Keratinocyte (primary cell): ENCODE measurements at places on chromosomes 6 and 20. TPM values are rescaled to one million over a fixed set of nuclear protein-coding genes. Genes with fewer than 3 reads are reported as not detected.

The CLVS2 gene
- polyA plus RNA-seq = not detected in 3 replicates

The OVOL2 gene
- 3.1 to 5.3 TPM (median 4.3 TPM) in 3 replicates for polyA plus RNA-seq

The DEFB128 gene
- not detected in 3 replicates for polyA plus RNA-seq

The MACROD2 gene
- polyA plus RNA-seq = 0.49 to 0.71 TPM (median 0.52 TPM) in 3 replicates

The L3MBTL1 gene
- polyA plus RNA-seq = 3.1 to 7.7 TPM (median 5.0 TPM) in 3 replicates

The CFAP61 gene
- polyA plus RNA-seq = 0.15 to 0.61 TPM (median 0.25 TPM) in 3 replicates

The RPL10A gene
- 2,190 to 2,462 TPM (median 2,432 TPM) in 3 replicates for polyA plus RNA-seq

The ASIP gene
- not detected in 3 replicates for polyA plus RNA-seq

The C20orf141 gene
- not detected in 3 replicates for polyA plus RNA-seq

The PRSS35 gene
- polyA plus RNA-seq = 0.04 to 0.05 TPM in 2 of 3 replicates, not detected in the other

The C6orf141 gene
- 20.7 to 59.1 TPM (median 51.6 TPM) in 3 replicates for polyA plus RNA-seq

The CLPSL2 gene
- not detected in 3 replicates for polyA plus RNA-seq

DNA sequence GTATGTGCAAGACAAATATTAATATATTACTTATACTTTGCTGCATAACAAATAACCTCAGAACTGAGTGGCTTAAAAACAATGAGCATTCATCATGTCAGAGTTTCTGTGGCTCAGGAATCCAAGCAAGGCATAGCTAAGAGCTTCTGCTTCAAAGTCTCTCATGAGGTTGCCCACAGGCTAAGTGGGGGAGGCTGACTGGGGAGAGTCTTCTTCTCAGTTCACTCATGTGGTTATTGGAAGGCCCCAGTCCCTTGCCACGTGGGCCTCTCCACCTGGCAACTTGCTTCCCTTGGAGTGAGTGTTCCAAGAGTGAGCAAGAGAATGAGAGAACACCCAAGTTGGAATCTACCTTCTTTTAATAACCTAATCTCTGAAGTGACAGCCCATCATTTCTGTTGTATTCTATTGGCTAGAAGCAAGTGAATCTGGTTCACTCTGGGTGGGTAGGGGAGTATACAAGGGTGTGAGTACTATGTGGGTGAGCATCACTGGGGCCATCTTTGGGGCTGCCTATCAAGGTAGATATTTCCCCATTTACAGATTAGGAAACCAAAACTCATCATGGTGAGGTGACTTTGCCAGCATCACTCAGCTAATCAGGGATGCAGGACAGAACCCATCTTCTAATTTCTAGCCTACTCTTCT lies 36.0 kb downstream of the DNAH8 start:
- DNase-seq = no peak

- no peak for DNase-seq
Observed at GRCh38 chr6:122649701-122650100, 39.5 kb downstream of the PKIB start.

- DNase-seq = no peak
Observed at GRCh38 chr20:19511931-19512330, 246.1 kb upstream of the RIN2 start.

DNA sequence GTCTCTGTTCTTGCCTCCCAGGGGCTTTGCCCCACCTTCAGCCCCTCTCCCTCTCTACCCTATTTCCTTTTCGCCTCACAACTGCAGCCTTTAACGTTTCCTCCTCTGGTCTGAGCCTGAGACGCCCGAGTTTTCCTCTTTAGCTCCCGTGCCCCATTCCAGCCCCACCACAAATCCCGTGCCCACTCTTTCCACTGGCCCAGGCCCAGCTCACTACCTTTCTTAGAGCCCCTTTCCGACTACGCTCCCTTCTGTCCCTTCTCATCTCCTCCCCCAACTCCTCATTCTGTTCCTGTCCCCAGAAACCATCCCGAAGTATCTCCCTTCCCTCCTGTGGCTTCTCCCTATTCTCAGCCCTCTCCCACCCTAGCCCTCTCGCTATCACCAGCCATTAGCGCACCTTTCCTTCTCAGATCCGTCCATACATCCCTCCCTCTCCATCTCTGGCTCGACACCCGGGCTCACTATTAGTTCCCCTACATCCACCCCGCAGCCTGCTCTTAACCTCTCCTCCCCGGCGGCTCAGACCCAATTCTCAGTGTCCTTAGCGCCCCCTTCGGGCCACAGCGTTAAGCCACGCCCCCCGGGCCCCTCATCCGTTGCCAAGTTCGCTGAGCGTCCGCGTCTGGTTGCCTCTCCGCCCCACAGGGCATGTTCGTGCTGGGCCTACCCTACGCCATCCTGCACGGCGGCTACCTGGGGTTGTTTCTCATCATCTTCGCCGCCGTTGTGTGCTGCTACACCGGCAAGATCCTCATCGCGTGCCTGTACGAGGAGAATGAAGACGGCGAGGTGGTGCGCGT lies 2.7 kb downstream of the SLC32A1 start:
- no peak for DNase-seq

DNA sequence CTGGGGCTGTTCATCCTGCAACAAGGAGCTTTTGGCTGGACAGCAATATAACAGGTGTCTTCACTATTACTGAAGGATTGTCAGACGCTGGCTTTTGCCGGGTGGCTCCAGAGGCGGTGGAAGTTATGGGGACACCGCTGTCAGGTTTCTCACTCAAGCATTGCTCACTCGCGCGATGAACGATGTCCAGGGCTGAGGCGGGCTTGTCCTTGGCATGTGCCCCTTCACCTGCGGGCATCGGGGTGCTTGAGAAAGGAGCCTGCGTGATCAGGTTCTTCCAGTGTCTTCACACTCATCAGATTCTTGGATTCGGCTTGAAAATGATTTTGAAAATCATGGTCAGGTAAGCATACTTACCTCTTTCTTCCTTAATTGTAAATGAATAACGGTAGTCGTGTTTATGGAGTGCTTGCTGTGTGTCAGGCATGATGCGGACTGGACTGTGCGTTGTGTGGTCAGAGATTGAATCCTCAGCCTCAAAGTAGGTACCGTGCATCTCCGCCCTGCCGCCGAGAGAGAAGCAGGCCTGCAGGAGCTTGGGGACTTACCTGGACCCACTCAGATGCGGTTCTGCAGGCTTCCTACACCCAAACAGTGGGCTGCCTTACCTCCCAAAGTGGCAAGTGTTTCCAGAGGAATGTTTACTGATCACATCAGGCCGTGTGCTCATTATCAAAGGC lies 18.3 kb upstream of the PYGB start:
- no peak for DNase-seq

DNA sequence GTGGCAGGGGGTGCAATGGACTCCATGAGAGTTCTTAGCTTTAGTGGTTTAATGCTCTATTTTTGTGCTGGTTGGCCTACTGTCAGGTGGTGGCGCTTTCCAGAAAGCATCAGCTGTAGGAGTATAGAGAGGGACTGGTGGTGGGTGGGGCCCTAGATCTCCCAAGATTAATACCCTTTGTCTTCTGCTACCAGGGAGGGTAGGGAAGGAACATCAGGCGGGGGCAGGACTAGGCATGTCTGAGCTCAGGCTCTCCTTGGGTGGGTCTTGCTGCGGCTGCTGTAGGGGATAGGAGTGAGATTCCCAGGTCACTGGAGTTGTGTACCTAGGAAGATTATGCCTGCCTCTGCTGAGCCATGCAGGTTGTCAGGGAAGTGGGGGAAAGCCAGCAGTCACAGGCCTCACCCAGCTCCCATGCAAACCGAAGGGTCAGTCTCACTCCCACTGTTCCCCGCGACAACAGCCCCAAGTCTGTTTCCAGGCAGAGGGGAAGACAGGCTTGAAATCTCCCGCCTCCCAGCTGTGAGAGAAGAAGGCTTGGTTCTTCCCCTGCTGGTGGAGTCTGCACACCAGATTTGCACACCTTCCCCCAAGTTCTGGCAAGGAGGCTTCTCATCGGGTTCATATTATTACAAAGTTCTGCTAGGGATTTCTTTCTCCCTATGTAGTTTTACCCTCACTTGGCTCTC lies 46.7 kb upstream of the PKIB start:
- DNase-seq = no peak

DNA sequence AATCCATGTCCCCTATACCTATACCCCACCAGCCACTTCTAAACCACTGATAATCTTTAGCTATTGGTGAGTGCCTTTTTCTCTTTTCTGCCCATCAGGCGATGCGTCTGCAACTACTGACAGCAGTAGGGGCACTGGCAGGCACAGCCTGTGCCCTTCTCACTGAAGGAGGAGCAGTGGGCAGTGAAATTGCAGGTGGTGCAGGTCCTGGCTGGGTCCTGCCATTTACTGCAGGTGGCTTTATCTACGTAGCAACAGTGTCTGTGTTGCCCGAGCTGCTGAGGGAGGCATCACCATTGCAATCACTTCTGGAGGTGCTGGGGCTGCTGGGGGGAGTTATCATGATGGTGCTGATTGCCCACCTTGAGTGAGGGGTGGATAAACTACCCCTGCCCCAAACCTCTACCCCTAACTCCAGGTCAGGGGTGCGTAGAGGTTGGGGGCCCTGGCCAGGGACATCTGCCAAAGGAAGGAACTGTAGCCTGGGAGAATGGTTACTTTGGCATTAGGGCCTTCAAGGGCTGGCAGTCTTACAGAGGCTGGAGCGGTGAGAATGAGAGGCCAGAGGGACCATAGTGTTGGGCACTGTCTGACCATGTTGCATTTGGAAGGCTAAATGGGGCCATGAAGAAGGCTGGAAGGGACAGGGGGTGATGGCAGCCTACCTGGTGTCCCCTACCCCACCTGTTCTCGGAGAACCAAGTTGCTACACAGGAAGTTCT lies 851 bp upstream of the HSD17B8 start:
- no peak for DNase-seq

DNA sequence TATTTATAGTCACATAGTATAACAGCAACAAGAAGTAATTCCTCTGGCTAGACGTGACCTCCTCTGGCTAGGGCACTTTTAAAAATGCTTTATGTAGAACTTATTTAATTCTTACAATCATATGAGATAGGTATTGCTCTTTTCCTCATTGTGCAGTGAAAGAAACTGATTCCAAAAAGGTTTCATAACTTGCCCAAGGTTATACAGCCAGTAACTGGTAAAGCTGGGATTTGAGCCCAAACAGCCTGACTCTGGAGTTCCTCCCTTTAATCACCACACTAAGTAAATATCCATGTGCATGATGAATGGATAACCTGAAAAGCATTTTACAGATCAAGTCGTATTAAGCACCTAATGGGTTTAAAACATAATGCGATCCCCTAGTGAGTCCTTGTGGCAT lies 214.6 kb downstream of the PRL start:
- DNase-seq = no peak

- no peak for DNase-seq
Observed at GRCh38 chr6:141265756-141266623, 866.7 kb upstream of the GJE1 start.

- DNase-seq = no peak
Observed at GRCh38 chr6:127464881-127465459, 5.8 kb upstream of the KIAA0408 start.

DNA sequence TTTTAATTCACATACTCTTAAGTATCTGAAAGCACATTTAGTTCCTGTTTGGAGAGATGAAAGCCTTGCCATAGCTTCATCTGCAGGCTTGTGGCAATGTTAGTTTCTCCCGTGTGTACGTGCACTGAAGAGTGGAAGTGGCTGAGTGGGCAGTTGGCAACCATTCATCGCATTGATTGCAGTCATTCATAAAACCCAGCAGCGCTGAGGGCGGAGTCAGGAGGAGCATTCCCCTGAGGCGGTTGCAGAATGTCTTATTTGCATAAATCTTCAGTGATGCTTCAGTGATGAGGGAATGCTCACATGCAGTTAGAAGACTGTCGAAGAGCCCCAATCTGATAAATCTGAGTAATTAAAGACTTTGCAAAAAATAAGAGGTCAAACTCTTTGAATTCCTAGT lies 79.1 kb downstream of the RIMS1 start:
- DNase-seq = no peak

DNA sequence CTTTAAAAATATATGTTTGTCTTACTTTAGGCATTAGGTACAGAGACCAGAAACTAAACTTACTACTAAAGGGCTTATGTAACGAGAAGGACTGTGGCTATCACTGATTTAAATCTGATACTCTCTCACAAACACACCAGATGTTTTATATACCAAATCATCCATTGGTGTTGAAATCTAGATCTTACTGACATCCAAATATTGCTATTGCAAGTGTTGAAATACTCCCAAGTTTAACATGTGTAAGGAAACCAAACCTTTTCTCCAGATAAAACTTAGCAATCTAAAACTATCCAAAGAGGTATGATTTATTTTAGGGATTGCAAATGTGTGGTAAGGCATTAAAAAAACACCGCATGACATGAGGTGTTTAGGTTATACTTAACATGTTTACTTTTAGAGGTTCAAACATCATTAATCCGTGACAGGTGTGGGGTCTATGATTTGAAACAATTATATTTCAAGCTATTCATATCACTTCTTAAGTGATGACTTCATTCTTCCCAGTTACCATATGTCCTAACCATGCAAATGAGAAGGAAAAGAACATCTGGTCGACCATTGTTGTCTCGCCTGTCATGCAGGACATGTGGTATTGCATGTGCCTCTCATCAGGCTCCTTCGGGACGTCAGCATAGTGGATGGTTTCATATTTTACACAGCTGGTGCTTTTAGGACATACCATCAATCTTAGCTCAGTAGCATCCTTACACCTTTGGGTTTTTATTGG lies 168.3 kb upstream of the SPACA1 start:
- DNase-seq = no peak

DNA sequence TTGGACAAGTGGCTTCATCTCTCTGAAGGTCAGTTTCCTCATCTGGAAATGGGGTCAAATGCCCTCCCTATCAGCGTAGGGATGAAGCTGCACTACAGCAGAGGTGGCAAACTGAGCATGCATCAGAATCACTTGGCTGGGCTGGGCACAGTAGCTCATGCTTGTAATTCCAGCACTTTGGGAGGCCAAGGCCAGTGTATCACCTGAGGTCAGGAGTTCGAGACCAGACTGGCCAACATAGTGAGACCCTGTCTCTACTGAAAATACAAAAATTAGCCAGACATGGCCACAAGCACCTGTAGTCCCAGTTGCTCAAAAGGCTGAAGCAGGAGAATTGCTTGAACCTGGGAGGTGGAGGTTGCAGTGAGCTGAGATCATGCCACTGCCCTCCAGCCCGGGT lies 6.7 kb upstream of the MMP9 start:
- no peak for DNase-seq

GRCh38 chr20:19944772-19945459 lies 72.2 kb upstream of the NAA20 start:
- DNase-seq = no peak

DNA sequence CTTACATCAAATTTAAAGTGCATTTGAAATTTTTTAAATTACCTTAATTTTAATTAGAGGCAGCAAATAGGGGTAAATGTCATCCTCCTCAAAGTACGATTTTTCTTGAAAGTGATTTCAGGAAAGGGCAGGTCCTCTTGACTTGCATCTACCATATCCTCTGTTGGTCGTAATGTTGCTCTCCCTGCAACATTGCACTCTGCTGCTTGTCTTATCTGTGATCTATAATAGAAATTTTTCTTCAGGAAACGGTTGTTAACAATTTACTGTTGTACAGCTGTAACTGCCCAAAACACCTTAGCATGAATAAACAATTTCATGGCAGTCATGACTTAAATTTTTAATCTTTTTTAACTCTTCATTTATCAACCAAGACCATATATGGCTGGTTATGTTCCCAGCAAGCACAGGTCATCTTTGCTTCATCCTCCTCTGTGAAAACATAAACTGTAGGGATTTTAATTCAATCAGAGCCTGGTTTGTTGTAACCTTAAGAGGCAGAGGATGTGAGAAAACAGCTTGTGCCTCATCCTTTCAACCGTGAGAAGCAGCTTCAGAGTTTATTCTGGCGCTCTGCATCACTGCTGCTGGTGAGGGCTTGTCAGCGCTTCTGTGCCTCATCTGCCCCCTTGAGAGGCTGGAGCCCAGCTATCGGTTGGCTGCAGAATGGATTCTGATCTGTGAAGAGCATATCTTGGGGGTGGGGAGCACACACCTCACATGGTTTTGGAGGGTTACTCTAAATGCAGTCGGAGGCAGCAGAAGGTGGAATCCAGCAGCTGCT lies 56.0 kb downstream of the CTNNBL1 start:
- DNase-seq = no peak

GRCh38 chr20:44723391-44723790 lies 8.2 kb downstream of the CCN5 start:
- DNase-seq = no peak
